ENCODE measurements at places on chromosomes 11 and 22.

DNA sequence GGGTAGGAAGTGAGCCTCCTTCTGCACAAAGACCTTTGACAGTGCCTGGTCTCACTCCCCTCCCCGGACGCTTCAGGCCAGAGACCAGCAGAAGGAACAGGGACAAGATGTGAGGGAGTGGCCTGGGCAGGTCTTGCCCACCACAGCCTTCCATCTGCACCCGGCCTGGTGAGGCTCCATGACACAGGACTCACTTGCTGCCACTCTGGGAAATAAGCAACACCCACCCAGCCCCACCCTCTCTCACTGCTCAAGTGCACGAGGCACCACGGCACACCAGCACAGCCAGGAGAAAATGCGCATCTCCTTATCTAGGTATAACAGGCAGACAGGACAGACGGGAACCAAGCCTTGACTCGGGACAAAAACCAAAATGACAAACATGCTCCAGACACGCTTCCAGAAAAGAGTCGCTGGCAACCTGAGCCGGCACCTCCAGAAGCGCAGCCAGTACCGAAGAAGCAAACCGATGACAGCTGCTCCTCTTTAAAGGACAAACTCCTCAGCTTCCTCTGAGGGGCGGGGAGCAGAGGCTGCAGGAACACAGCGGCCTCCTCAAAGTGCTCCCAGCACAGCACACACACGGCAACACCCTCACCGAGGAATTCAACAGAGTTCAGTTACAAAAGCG lies 41.7 kb downstream of the BRD1 start:
- no peak for DNase-seq

DNA sequence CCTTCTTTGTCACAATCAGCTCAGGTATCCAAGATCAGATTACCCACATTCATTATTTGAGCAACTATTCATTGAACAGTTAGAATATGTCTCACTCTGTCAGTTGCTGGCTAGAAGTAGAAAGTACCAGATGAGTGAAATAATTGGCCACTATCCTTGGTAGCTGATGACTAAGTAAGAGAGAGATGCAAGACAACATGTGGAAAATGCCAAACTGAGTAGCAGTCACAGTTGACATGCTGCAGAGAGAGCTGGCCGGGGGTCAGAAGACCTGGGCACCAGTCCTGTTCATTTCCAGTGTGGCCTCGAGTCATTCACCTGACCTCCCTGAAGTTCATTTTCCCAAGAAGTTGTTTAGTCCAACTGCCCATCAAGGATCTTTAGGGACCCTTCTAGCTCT lies 22.5 kb upstream of the SMIM35 start:
- DNase-seq = no peak

- no peak for DNase-seq
These were observed 25.1 kb downstream of the KCNQ1OT1 start for GRCh38 chr11:2674658-2675131.

DNA sequence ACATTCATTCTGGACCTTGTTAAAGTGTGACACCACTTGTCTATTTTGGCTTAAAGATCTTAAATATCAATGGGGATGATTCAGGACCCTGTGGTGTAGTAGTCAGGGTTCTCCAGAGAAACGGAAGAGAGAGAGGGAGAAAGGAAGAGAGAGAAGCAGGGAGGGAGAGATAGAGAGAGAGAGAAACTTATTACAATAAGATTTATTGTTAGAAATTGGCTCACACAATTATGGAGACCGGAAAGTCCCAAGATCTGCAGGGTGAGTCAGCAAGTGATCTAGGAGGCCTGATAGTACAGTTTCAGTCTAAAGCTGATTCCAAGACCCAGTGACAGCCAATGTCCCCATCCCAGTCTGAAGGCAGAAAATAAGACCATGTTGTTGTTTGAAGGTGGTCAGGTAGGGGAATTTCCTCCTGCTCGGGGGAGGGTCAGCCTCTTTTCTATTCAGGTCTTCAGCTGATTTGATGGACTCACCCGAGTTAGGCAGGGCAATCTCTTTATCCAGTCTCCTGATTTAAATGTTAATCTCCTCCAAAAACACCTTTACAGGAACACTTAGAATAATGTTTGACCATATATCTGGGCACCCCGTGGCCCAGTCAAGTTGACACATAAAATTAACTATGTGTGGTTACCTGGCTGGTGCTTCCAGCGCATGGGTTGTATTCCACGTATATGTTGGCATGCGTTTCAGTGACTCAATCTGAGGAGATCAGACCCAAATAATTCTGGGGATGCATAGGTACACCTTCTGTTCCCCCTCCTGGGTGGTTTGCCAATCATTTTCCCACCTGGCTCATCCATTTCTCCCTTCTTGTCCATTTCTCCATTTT lies 1350.5 kb downstream of the TBC1D22A start:
- no peak for DNase-seq

DNA sequence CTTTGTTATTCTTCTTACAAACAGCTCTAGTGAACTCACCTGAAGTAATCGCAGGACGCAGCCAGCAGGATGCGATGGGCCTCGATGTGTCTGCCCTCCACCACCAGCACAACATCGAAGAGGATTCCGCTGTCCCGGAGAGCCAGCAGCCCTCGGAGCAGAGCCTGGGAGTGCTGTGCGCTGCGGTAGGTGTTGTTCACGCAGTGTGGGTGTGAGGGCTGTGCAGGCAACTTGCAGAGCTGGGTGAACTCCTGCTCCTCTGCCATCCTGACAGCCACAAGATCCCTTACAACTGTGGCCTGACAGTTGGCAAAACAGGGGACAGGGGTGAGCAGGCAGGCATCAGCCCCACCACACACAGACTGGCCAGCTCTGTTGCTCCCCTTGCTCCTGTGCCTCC lies 6.6 kb downstream of the KLHL22 start:
- no peak for DNase-seq

- no peak for DNase-seq
These were observed 13.2 kb downstream of the C11orf87 start for GRCh38 chr11:109435121-109435742.
